ENCODE measurements at places on chromosomes 4 and X.

GRCh38 chr4:84417997-84418709, 80.9 kb downstream of the NKX6-1 start:
- no peak for DNase-seq

DNA sequence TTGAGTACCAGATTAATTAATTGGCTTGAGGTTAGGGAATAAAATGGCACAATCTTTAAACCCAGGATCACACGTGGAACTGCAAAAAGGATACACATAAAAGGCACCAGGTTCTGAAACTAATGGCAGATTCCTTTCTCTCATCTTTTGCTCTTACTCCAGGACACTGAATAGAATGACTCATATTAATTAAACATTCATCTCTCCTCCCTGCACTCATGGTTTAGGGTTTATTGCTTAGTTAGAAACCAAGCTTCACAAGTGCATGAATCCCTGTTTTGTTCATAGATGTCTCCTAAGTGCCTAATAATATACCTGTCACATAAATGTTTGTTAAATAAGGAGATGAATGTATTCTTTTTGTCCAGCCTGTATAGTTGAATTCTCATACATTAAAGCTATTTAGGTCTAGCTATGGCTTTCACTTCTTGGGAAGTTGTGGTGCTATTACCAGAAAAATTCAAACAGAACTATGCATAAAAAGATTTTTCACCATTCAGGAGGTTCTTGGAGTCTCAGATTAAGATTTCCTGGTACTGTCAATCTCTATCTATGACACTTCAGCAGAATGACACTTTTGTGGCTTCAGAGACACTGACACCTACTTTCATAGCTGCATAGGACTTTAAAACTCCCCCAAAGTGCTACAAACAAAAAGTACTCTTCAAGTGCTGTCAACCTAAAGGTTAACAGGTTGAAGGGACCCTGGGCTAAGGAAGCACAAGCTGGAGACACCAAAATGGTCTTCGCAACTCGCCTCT, 7.4 kb downstream of the CORIN start:
- no peak for DNase-seq

DNA sequence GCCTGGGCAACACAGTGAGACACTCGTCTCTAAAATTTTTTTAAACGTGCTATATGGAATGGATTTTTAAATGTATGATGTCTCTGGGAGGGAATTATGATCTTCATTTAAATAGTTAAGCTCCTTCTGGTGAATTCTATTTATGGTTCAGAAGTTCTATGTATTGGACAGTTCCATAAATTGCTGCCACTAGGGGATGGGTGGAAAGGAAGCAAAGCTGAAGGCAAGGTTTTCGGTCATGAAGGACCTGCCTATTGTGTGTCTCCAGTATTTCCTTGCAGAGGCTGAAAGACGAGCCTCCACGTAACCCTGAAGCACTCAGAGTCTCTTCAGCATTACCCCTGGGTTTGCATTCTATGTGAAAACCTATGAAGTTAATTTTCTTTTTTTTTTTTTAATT, 451.5 kb upstream of the FAT1 start:
- no peak for DNase-seq

- DNase-seq = no peak
These were observed 31.3 kb downstream of the CD38 start for GRCh38 chr4:15809466-15809865.

GRCh38 chr4:14431155-14432134, 570.8 kb upstream of the CPEB2 start:
- DNase-seq = no peak

DNA sequence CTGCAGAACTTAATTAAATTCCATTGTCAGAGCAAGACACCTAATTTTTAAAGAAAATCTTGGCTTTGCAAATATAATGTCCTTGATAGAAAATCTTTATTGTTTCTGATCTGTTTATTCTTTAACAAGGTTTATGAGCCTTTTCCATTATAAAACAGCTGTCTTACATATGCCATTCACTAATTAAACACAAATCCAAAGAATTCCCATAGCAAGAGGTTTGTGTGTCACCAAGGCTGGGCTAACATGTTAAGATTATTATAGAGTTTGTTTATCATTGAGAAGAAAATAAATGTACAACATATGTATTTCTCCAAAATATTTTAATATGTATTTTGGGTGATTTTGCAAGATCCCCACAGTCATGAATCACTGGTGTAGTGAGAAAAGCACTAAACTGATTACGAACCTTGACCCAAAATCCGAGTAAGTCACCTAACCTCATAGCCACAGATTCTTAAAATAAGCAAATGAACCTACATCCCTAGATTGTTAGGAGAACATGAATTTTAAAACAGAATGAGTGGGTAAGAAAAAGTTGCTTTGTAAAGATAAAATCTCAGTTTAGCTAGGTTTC, 694.8 kb upstream of the INTU start:
- DNase-seq = no peak

DNA sequence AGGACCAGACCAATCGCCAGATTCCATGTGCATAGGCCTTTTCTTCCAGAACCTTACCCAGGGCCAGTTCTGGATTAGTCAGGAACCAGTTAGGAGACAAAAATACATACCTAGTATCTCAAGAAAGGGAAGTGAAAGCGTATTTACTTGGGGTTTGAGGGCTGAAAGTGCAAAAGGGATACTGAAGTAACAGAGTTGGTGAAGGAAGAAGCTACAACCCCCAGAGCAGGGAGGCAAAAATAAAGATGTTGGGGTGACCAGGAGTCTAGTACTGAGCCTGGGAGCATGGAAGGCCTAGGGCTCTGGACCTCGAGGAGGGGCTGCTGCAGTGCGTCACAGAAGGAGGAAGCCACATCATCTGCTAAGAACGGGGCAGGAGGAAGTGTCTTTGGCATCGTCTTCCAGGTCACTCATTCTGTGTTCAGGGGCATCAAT, 38.3 kb downstream of the TKTL1 start:
- DNase-seq = no peak

- DNase-seq = peak; percentile 57
These were observed 91.7 kb downstream of the PHOX2B start for GRCh38 chr4:41656572-41657520.

GRCh38 chrX:9555354-9555753, 90.5 kb downstream of the TBL1X start:
- no peak for DNase-seq

DNA sequence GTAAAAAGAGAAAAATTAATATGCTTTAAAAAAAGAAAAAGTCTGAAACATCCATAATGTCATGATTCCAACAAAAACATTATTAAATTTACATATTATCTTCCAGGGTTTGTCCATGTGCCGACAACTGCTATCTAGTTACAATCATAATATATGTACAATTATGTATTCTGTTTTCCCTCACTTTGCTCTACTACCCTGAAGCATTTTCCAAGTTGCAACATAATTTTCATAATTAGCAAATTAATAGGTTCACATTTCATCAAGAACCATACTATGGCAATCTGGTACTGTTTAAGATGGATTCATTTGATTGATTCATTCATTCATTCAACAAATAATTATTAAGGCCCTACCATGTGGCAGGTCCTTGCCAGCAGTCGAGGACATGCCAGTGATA, 128.9 kb upstream of the LEF1 start:
- DNase-seq = no peak

DNA sequence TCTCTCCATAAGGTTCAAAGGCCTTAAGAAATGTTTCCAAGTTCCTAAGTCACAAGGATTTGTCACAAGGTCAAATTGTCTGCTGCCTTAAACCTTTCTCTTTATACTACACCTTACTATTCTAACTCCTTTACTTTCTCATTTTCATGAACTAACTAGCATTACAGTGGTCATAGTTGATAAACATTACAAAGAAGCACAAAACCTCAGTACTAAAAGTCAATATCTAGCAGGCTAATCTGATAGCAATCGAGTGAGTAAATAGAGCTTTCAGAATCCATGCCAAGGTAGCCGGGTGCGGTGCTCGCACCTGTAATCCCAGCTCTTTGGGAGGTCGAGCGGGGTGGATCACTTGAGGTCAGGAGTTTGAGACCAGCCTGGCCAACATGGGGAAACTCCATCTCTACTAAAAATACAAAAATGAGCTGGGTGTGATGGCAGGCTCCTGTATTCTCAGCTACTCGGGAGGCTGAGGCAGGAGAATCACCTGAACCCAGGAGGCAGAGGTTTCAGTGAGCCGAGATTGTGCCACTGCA, 510.0 kb downstream of the GBA3 start:
- no peak for DNase-seq

GRCh38 chrX:6053141-6053540, 175.5 kb downstream of the NLGN4X start:
- DNase-seq = no peak

DNA sequence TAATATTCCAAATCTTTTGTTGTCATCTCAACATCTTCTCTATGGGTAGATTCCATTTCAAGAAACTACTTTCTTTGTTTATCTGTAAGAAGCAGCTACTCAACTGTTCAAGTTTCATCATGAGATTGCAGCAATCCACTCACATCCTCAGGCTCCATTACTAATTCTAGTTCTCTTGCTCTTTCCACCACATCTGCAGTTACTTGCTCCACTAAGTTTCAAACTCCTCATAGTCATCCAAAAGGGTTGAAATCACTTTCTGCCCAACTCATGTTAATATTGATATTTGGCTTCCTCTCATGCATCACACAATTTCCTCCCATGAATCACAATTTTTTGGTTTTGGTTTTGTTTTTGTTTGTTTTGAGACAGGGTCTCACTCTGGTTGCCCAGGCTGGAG, 35.7 kb downstream of the ADH5 start:
- no peak for DNase-seq

- DNase-seq = no peak
These were observed 522.9 kb downstream of the FAT4 start for GRCh38 chr4:125837493-125838201.

DNA sequence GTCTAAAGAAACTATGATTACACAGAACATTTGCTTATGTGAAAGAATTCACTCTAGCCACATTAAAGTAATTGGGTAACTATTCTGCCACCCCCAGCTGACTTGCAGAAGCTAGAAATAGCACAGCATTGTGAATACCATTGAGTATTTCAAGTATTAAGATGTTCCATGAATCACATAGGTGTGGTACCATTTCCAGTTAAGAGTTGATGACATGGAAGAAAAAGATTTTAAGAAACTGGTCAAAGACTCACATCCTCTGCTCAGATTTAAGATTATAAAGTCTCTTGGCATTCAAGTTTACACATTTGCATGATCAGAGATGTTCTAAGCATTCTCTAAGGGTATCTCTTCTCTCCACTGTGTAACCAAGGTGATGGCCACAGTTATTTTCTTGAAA, 287.5 kb downstream of the CAMK2D start:
- DNase-seq = no peak

GRCh38 chrX:17397074-17397473, 22.1 kb downstream of the NHS start:
- DNase-seq = no peak

- no peak for DNase-seq
These were observed 676.8 kb downstream of the RAPGEF2 start for GRCh38 chr4:159779716-159780115.
